Adrenal gland (tissue), 19 donors: ENCODE measurements at places on chromosomes 2 and 18. TPM values are rescaled to one million over a fixed set of nuclear protein-coding genes. Genes with fewer than 3 reads are reported as not detected.

NOSTRIN gene
- 20.0 TPM for total RNA-seq

GRCh38 chr2:74029714-74030397 is 45.1 kb downstream of the TET3 start:
- no peak overlapping the region for H3K4me3 ChIP-seq
- H3K27ac ChIP-seq: no peak overlapping the region
- no peaks in the 10 kb centered on the region for H3K27me3 ChIP-seq
- H3K4me1 ChIP-seq: no peaks in the 10 kb centered on the region
- no peak for DNase-seq
- H3K36me3 ChIP-seq: no peaks in the 10 kb centered on the region

DNA sequence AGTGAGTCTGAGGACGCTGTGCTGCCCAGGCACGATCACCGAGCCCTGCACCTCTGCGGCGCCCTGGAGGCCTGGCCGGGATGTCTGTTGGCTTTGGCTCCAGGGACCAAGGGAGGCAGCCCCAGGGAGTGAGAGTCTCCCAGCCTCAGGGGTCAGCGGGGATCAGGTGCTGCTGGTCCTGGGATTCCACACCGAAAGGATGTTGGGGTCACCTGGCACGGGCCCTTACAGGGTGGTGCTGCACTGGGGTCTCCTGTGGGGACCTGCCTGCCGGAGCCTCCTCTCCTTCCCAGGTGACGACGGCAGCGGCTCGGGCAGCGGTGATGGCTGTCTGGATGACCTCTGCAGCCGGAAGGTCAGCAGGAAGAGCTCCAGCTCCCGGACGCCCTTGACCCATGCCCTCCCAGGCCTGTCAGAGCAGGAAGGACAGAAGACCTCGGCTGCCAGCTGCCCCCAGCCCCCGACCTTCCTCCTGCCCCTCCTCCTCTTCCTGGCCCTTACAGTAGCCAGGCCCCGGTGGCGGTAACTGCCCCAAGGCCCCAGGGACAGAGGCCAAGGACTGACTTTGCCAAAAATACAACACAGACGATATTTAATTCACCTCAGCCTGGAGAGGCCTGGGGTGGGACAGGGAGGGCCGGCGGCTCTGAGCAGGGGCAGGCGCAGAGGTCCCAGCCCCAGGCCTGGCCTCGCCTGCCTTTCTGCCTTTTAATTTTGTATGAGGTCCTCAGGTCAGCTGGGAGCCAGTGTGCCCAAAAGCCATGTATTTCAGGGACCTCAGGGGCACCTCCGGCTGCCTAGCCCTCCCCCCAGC is 30.5 kb downstream of the GPC1 start:
- H3K36me3 ChIP-seq: peaks cover 29% of the 10 kb centered on the region
- no peak overlapping the region for H3K4me3 ChIP-seq
- no peak overlapping the region for H3K27ac ChIP-seq
- DNase-seq: peak; percentile 58
- peaks cover 20% of the 10 kb centered on the region for H3K4me1 ChIP-seq
- H3K27me3 ChIP-seq: no peaks in the 10 kb centered on the region

TAF4B gene
- total RNA-seq: 3.4 TPM
